ENCODE measurements at places on chromosomes 6 and 20.

DNA sequence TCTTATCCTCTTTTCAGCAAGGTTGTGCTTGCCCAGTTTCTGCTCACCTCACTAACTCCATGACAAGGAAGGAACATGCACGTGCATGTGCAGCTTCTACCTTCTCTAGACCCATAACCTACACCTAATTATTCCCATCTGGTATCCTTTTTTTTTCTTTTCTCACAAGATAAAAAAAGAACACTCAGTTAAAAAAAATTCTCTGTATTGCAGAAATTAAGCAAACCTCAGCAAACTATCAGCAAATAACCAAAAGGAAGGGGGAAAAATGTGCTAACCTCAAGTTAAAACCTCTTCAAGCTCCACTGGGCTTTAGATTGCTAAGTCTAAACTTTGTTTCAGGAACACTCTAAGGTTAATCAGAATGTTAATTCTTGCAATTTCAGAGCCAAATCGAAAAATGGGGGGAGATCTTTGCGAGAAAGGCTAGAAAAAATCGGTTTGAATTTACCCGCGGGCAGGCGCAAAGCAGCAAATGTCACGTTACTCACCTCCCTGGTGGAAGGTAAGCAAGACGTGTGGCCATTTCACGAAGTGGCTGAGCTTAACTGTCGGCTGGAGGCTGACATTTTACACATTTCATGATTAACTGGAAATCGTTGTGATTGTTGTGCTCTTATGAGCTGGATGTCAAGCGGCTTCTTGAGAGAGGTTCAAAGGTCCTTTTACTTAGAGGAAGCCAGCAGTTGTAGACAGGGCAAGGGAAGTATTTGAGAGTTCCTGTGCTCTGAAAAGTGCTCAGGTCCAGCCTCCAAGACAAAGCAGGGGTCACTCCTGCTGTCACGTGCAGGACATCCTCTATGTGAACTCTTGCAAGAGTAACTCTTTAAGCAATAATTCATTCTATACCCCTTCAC is 19.1 kb downstream of the TFAP2B start:
- no peak for DNase-seq

- no peak for DNase-seq
Observed at GRCh38 chr6:166757232-166758135, 130.4 kb upstream of the RPS6KA2 start.

GRCh38 chr6:89007209-89008000 is 44.0 kb upstream of the RNGTT start:
- DNase-seq, result no peak

DNA sequence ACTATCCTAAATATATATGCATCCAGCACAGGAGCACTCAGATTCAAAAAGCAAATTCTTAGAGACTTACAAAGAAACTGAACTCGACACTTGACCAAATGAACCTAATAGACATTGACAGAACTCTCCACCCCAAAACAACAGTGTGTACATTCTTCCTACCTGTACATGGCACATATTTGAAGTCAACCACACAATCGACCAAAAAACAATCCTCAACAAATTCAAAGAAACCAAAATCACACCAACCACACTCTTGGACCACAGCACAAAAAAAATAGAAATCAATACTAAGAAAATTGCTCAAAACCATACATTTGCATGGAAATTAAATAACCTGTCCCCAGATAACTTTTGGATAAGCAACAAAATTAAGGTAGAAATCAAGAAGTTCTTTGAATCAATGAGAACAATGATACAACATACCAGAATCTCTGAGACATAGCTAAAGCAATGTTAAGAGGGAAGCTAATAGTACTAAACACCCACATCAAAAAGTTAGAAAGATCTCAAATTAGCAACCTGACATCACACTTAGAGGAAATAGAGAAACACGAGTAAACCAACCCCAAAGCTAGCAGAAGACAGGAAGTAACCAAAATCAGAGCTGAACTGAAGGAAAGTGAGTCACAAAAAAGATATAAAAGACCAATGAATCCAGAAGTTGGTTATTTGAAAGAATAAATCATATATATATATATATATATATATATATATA is 12.5 kb upstream of the TREM1 start:
- DNase-seq, result no peak

DNA sequence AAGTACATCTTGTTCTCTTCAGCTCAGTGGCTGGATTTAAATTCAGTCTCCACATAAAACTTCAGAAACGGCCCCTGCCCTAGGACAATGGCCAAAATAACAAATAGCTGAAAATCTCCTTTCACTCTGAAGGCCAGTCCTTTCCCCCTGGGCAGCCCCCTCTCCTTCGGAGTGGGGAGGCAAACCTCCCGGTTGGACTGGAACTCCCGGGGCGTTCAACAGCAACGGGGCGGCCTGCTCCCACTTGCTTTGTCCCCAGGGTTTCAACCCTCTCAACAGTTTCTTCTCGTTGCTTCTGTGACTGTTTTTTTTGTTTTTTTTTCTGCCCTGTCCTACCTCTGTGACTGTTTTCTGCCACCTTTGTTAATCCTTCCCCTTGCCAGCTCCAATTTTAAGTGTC is 102.6 kb upstream of the DUSP22 start:
- DNase-seq, result no peak

DNA sequence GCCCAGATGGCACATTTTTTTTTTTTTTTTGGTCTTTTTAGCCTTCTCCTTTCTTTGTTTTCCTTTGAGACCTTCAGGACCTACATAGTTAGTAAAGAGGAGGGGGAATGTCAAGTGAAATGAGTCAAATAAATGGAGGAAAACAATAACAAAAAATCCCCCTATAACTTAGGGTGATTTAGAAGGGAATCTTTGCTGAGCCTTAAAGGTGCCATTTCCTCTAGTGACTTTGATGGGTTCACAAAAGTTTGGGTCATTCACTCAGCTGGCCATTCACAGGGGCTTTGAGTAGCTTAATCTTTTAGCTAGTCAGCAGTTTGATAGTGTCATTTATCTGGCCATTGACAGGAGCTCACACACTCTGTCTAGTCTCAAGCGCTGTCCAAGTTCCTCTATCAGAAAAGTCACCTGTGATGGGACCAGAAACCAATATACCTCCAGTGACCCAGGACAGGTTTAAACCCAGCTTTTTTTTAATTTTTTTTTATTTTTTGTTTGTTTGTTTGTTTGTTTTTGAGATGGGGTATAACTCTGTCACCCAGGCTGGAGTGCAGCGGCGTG is 275.1 kb upstream of the PRDM1 start:
- no peak for DNase-seq
